ENCODE measurements at places on chromosomes 12 and 14.

- DNase-seq = no peak
Observed at GRCh38 chr14:103867523-103867953, 20.2 kb upstream of the PPP1R13B start.

- DNase-seq = no peak
Observed at GRCh38 chr12:75978677-75979076, 52.9 kb downstream of the PHLDA1 start.

DNA sequence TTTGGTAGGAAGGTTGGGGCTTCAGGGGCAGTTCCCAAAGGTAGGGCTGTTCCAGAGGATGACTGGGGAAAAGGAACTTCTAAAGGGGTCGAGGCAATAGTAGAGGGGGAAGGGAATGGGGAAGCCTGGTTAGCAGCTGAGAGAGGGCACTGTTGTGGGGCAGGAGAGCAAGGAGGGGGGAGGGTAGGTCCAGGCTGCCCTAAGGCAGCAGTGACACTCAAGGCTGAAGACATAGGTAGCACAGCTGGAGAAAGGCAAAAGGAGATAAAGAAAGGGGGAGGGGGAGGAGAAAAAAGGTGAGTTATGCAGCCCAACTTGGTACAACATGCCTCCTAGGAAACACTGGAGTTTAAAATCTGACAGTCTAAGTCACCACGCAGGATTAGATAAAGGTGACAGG is 3.9 kb downstream of the NACA start:
- DNase-seq = no peak

DNA sequence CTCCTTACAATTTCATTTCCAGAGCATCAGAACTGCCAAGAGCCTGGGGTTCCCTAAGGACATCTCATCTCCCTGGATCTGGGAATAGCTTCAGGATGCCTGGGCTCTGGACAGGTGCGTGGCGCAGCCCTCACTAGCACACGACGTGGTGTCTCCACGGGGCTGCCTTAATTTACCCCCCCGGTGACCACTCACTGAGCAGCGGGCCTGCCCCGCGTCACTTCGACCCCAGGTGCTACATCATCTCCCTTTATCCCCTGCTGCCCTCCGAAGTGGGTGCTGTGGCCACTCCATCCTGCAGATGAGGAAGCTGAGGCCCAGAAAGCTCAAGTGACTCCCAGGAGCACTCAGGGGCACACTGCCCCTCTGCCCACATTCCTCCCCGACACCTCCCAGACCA is 177.8 kb upstream of the SFSWAP start:
- no peak for DNase-seq

GRCh38 chr12:119676573-119676972 is 8.6 kb downstream of the PRKAB1 start:
- no peak for DNase-seq

- no peak for DNase-seq
Observed at GRCh38 chr14:38866461-38866860, 236.6 kb downstream of the SEC23A start.

DNA sequence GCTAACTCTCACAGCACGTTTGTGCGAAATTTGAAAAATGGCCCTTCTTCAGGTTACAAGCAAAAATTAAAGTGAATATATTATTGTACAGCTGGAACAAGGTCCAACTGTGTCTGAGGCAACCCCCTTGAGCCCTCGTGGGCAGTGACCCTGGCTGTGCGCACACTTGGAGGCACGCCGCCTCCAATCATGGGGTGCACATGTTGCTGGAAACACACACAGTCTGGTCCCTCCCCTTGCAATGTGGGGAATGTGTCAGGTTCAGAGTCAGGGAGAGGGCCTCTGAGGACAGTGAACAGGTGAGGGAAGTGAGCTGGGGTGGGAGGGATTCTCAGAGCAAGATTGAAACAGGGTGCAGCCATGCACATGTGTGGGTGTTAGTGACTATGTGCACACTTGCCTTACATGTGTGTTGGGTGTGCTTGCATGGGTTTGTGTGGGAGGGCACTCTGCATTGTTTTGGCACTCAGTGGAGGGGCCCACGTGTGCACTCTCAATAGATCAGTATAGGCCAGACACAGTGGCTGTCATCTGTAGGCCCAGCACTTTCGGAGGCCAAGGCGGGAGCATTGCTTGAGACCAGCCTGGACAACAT is 9.6 kb downstream of the TSPAN9 start:
- no peak for DNase-seq

GRCh38 chr14:81276073-81277069 is 55.6 kb upstream of the GTF2A1 start:
- no peak for DNase-seq

DNA sequence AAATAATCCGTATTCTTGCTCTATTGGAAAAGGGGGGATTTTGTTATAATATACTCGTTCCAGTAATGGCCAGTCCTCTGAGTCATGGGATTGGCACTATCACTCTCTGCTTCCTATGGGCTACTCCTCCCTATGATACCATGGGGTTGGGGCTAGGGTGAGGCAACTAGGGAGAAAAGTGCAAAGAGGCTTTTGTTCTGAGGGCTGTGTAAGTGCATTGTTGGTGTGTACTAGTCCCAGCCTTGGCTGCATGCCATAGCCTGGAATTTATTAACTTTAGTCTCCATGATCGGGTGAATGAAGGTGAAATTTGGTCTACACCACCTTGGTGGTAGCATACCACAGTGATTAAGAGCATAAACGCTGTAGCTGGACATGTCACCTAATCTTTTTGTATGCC is 247.6 kb downstream of the RPAP3 start:
- no peak for DNase-seq

DNA sequence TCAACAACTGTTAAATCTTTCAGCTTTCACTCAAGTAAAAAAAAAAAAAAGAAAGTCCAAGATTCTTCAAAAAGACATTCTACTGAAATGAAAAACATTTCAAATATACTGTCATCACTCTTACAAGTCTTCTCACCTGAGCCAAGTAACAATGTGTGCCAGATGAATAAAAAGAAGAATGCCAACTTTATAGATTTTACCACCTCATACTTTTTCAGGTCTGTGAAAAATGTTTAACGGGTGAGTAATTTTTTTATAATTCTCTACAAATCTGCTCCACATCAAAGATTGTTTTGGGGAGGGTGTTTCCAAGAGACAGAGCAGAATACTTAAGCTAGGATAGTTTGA is 181.0 kb upstream of the BMP4 start:
- no peak for DNase-seq

DNA sequence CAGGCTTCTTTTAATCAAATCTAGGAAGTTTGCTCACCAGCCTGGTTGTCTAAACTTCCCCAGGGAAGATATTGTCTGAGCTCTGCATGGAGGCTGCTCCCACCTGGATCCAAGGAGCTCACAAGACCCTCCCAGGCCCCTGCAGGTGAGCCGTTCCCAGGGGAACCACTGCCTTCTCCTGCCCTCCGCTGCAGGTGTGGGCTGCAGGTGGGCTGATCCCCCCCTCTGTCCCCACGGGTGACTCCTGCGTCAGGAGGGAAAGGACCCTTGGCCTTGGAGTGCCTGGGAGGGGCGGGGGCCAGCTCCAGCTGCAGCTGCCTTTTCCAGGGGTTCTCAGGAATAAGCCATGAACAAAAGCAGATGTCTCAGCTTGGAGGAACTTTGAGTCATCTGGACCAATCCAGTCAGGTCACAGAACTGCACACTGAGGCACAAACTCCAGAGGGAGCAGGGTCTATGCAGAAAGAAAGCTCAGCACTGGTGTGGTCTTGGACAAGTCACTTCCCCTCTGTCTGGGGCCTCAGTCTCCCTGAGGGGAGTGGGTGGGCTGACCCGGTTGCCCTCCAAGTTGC is 246.6 kb upstream of the RTL1 start:
- no peak for DNase-seq

- no peak for DNase-seq
Observed at GRCh38 chr12:108129017-108129812, at the start of gene WSCD2. Gene WSCD2, plus strand, starts transcription at chr12:108129288. Its CDS starts 66,545 bp downstream, at chr12:108195833.

GRCh38 chr12:95641299-95641952 is 90.2 kb upstream of the USP44 start:
- DNase-seq = no peak

DNA sequence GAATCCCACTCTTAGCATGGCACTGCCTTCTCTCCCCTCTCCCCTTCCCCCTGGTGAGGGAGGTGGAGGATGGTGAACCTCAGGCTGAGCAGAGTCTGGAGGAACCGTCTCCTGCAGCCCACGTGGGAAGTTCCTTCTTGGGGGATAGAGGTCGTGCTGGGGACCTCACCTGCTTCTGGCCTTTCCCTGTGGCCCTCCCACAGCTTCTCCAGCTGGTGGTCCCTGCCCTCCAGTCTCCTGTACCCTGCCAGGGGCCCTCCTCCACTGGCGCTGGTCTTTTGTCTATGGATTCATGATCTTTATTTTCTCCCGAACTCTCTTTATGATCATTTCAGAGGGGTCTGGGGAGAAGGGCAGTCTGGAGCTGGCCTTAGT is 9.0 kb upstream of the MTA1 start:
- DNase-seq = no peak

- no peak for DNase-seq
Observed at GRCh38 chr12:12378616-12379015, 21.7 kb downstream of the BORCS5 start.

GRCh38 chr12:120668868-120669840 is 17.8 kb upstream of the MLEC start:
- no peak for DNase-seq

GRCh38 chr14:93199031-93199430 is 7.8 kb downstream of the GON7 start:
- DNase-seq = no peak

DNA sequence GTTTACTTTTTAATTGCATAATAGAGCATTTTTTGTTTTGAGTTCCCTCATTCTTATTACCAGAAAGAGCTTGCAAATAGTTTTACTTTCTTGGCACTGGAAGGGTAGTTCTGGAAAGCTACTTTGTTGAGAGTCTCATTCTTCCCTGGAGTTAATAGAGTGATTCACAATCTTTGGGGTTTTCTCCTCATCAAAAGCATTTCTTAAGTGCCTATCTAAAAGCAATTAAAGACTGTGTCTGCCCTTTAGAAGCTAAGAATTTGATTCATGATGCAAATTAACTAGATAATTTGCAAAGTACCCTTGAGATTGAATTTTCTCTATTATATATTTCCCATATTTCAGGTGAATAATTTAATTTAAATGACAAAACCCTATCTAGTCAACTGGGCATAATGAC is 8.1 kb upstream of the BMAL2 start:
- DNase-seq = no peak

DNA sequence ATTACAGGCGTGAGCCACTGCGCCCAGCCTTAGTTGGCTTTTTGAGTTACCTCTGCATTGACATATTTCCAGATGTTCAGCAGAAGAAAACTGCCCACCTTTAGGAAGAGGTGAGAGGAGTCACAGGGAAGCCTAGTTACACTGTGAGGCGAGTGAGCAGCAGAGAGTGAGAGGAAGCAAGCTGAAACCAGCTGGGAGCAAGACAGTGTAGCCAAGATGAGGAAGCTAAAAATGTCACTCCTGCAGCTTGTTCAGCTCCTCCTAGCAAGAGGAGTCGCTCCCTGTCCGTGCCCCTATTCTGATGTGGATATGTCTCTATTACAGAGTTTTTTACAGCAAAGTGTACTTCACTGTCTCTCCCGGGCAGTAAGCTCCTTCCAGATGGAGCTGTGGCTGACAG is 127.6 kb downstream of the GXYLT1 start:
- DNase-seq = no peak

DNA sequence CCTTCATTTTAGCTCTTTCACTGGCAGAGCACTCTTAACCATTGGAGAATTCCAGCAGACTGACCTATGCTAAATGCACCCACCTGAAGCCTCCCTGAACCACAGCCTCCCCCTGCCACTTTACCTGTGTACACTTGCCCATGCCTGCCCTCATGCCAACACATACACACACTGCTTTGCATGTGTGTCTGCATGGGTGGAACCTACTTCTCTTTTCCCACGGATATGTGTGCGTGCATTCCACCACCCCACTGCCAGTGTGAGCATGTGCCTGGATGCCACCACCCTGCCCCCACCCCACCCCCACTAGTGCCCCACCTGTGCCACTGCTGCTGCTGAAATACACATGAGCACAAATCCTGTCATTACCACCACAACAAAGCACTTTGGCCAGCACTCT is 49.5 kb upstream of the EEA1 start:
- no peak for DNase-seq

DNA sequence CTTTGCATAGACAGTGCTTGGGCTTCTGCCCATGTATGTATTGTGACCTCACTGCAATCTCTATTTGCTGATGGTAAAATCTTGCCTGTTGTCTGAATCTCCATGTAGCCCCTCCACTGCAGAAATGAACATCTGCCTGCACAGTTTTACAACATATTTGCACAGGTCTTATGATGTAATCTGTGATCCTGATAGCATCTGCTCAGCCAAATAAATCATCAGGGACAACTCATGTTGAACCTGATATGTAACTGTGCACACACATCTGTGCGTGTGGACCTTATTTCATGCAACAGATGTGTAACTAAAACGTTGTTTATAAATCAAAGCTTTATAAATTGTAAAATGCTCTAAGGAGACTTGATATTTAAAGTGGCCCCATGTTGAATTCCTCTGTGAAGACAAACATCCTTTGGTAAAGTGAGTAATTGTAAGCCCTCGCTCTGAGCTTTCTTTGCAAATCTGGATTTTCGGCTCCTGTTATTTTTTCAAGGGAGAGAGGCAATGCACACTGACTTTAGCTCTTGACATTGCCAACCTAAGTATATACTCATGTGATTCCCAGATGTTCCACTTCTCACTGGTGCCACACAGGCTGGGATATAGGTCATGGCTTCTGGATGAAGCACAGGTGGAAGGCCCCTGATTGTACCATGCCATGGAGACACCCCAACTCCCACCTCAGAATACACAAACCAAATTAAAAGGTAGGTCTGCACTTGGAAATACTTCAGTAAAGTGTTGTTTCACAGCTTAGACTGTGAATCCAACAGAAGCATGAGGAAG is 371.3 kb downstream of the GRIN2B start:
- no peak for DNase-seq

DNA sequence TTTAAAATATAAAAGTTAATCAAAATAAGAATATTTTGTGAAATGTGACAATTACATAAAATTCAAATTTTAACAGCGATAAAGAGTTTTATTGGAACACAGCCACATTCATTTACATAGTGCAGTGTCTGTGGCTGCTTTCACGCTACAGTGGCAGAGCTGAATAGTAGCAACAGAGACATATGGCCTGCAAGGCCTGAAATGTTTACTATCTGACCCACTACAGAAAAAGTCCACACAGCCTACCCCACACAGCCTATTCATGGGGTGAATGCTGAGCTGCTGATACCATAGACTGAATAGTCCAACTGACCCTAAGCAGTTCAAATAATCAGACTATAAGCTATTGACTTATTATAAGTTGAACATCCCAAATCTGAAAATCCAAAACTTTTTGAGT is 13.2 kb downstream of the GNS start:
- no peak for DNase-seq

DNA sequence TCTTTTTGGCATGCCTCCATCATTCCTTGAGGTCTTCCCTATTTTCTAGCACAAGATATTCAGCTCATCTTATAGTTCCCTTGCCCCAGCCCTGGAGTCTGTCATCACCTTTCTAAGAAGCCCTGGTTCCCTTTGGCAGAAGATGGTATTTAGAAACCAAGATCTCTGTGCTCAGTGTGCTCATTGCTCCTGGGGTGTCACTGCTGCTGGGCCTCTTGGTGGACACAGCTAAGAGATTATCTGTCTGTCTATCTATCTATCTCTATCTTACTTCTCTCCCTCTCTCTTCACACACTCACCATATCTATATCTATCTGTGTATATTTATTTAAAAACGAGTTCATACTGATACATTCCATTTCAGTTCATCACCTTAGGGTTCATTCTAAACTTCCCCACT is 67.2 kb downstream of the DAO start:
- no peak for DNase-seq

GRCh38 chr12:6200256-6201212 is at the start of gene CD9:
Gene CD9, plus strand, starts transcription at chr12:6200400. Its CDS starts 100 bp downstream, at chr12:6200500.
- peak; percentile 34 for DNase-seq

- DNase-seq = no peak
Observed at GRCh38 chr12:66862356-66862985, 183.6 kb upstream of the GRIP1 start.
